Stimulated activated CD8-positive, alpha-beta memory T cell treated with anti-CD3 and anti-CD28 coated beads, Interleukin-4, amount 100 ng/mL, for 1 hour (primary cell): ENCODE measurements at places on chromosomes 6 and 20.

GRCh38 chr6:81693266-81693665 lies 59.2 kb downstream of the TENT5A start:
- no peak for DNase-seq

DNA sequence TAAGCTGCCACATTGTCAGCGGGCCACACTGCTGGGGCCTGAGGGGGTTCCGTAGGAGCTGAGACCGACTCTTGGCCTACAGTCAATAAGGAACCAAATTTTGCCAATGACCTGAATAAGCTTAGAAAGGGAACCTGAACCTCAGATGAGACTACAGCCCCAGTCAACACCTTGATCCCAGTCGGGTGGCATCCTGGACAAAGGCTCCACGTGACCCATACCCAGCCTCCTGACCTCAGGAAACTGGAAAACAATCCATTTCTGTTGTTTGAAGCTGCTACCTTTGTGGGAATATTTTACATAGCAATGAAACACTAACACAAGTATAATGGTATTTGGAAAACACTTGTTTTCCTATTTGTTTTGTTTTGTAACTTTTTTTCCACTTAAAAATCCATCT lies 179.9 kb upstream of the RALGAPA2 start:
- DNase-seq, result no peak

DNA sequence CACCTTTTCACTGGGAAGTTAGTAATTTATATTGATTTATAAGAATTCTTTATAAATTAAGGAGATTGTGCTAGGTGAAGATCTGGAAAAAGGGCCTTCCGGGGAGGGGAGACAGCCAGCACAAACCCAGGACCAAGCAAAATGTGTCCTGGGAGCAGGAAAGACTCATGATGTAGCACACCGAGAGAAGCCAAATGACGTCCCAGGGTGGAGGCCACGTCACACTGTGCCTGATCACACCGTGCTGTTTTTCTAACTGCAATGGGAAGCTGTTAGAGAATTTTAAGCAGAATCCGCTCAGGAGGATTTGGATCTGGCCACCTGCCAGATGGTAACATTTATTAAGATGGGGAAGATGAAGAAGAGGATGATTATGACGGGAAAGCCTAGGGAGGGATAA lies 72.7 kb upstream of the AKAP12 start:
- DNase-seq, result no peak

- DNase-seq, result no peak
Observed at GRCh38 chr6:148440877-148441453, 98.3 kb downstream of the SASH1 start.

DNA sequence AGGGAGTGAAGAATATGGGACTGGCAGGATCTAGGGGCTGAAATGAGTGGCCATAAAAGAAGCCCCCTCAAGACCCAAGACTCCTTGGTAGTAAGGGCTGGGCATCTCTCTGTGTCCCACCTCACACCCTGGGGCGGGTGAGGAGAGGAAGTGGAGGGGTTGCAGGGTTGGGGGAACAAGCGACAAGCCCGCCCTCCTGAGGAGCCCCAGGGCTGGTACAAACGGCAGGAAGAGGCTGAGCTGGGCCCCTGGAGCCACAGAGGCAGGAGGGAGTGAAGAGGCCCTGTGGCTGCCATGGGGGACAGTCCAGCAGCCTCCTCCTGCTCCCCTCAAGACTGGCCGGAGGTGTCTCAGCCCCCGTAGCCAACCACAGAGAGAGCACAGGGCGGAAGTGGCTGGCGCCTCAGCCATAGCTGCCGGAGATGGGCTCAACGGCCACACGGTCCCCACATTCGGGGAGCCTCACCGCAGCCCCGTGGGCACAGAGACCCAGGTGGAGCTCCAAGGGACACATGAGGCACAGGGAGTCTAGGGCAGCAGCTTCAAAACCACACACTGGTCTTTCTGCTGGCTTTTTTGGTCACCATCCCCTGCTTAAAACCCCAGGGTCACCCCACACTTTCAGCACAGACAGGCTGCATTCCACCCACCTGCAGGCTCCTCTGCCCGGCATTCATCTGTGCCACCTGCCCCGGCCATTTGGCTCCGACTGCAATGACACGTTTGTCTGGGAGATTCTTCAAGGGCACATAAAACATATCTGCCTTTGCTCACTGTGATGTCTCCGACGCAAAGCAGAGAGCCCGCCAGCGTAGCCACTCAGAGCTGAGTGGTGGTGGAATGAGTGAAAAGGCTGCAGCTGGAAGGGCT lies 524 bp downstream of the C20orf203 start:
- DNase-seq, result no peak

GRCh38 chr6:36023996-36024795 lies at the start of gene SLC26A8:
SLC26A8 (minus strand) TSS chr6:36024641; CDS start chr6:36019707, 4,934 bp downstream.
- no peak for DNase-seq

- no peak for DNase-seq
Observed at GRCh38 chr20:44714102-44714700, 968 bp upstream of the CCN5 start.

DNA sequence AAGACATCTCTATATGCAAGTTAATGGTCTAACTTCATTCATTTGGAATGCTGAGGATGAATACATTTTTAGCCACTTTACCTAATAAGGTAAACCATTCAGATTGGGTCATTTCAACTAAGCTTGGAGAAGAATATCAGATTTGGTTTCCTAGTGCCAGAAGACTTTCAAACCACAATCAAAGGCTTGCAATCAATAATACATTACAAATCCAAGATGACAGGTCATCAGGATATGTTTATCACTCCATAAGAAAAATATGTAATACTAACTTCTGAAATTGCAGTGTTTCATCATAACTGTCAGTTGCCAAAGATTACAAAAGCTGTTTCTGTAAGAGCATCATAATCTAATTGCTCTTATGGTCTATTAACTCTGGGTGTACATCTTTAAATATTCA lies 654.0 kb downstream of the COL12A1 start:
- no peak for DNase-seq

DNA sequence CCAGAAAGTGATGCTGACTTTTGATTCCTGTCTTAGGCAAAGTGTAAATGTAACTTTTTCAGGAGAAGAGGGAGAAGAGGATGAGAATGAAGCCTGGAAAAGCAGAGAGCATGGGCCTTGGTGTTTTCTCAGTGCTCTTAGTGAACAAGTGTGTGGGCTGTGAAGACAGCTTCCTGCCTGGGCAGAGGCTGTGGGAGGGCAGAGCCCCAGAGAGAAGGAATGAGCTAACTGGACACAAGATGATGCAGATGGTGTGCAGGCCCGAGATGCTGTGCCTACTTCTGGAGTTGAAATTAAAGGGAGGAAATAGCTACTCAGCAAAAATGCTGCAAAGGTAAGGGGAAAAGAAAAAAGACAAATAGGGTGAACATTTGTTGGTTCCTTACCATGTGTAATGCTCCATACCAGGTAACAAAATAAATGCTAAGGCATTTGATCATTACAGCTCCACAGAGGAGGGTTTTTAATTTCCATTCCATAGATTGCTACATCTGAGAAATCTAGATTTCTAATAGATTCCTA lies 87.0 kb upstream of the CEP162 start:
- DNase-seq, result no peak

- DNase-seq, result no peak
Observed at GRCh38 chr6:52304983-52305390, 20.4 kb upstream of the MCM3 start.

- no peak for DNase-seq
Observed at GRCh38 chr6:143194095-143194589, 133.5 kb downstream of the AIG1 start.

- no peak for DNase-seq
Observed at GRCh38 chr6:32845384-32845884, 1.6 kb upstream of the PSMB8 start.

DNA sequence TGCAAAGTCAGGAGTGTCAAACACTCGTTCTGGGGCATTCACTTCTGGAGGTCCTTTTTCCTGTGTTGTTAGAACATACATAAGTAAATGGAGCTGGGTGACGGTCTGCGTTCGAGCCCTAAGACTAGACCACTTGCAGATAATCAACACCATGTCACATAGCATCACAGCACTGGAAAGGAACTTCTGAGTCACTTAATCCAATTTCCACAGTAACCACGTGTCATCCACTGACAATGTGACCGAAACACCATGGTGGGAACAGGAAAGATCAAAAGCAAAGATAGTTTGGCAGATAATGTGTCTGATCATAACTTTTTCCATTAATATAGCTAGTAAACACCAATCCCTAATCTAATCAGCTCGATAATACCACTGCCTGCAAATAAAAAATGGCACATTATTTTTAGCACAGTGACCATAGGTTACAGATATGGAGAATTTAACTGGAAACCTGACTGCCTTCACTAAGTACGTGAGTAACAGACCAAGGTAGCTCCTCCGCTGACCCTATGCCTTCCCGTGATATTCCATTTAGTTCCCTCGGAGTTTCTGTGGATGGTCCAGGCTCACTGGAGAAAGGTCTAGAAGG lies 34.8 kb downstream of the WRNIP1 start:
- no peak for DNase-seq
